HepG2 (cell line): ENCODE measurements at places on chromosomes 7 and 10. TPM values are rescaled to one million over a fixed set of nuclear protein-coding genes. Genes with fewer than 3 reads are reported as not detected.

The FAM13C gene
- 0.04 and 0.26 TPM in 2 replicates for polyA plus RNA-seq

The DNAH11 gene
- not detected in 2 replicates for polyA plus RNA-seq

The IGF2BP3 gene
- polyA plus RNA-seq = 33.5 and 39.5 TPM in 2 replicates

The THSD7A gene
- polyA plus RNA-seq = 0.01 TPM in 2 replicates

The SLC13A1 gene
- not detected in 2 replicates for polyA plus RNA-seq

The AMZ1 gene
- polyA plus RNA-seq = 0.03 TPM in 1 of 2 replicates, not detected in the other

The DLX6 gene
- polyA plus RNA-seq = 2.4 and 3.5 TPM in 2 replicates

DNA sequence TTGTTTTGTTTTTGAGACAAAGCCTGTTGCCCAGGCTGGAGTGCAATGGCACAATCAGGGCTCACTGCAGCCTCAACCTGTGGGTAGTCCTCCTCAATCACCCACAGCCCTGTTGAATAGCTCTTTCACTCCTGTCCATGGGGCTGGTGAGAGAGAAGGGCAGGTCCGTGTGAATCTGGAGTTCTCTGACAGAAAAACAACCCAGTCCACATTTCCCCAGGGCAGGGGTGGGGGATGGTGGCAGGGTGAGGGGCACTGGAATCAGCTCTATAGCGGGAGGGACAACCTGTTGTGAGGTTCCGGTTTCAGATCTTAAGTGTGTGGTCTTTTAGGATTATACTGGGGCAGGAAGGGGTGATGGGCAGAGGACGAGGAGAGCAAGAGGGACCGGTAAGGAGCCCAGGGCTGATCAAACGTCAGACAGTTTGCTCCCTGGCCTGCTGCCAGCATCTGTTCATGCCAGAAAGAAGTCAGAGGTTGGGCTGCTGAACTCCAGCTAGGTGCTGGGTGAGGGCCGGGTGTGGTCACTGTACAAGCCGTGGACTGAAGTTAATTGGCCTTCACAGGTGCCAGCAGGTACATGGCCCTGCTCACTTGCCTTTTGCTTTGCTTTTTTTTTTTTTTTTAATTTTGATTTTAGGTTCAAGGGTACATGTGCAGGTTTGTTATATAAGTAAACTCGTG lies 33.2 kb upstream of the MKRN1 start:
- DNase-seq = peak; percentile 46

GRCh38 chr7:31974351-31974750 lies 95.9 kb downstream of the PDE1C start:
- DNase-seq = no peak

GRCh38 chr7:130966246-130967009 lies 232.4 kb upstream of the KLF14 start:
- DNase-seq = no peak

DNA sequence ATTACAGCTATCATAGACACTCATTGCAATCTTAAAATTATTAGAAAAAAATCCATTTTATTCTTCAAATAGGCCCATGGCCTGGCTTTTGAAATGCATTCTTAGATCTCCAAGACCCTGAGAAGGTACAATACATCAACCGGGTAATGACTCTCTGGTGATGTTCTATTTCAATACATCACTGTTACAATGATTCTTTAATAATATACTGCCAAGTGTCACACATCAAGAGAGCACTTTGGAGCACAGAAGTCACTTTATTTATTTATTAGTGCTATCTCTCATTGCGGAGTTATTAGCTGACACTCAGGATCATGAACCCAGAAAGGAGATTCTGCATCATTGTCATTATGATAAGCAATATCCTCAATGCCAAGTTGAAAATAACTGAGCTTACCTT lies 748.5 kb upstream of the MBL2 start:
- no peak for DNase-seq

DNA sequence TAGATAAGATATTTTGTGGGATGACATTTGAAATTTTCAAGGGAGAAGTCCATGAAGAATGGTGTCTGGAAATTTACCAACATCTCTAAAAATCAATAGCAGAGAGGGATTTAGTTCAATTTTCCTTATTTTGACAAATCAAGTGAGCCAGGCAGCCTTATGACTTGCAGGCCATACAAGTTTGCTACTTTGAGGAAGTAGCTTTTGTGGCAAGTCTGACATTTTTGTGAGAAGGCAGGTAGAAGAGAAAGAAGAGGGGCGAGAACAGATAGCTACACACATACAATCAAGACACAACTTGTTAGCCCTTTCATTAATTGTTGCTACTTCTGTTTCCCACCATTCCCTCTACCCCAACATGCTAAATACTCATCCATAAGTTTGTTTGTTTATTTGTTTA lies 74.5 kb upstream of the OIT3 start:
- DNase-seq = no peak

DNA sequence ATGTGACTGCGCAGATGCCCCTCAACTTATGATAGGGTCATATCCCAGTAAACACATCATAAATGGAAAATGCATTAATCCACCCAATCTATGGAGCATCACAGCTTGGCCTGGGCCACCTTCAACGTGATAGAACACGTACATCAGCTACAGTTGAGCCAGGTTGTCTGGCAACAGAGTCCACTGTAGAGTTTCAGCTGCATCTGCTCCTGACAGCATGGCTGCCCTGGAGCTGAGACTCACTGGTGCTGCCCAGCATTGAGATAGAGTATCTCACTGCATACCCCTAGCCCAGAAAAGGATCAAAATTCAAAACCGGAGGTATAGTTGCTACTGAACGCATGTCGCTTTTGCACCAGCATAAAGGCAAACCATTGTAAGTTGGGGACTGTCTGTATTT lies 437.7 kb upstream of the MKI67 start:
- DNase-seq = no peak

GRCh38 chr7:140033036-140033435 lies 29.7 kb downstream of the PARP12 start:
- no peak for DNase-seq

DNA sequence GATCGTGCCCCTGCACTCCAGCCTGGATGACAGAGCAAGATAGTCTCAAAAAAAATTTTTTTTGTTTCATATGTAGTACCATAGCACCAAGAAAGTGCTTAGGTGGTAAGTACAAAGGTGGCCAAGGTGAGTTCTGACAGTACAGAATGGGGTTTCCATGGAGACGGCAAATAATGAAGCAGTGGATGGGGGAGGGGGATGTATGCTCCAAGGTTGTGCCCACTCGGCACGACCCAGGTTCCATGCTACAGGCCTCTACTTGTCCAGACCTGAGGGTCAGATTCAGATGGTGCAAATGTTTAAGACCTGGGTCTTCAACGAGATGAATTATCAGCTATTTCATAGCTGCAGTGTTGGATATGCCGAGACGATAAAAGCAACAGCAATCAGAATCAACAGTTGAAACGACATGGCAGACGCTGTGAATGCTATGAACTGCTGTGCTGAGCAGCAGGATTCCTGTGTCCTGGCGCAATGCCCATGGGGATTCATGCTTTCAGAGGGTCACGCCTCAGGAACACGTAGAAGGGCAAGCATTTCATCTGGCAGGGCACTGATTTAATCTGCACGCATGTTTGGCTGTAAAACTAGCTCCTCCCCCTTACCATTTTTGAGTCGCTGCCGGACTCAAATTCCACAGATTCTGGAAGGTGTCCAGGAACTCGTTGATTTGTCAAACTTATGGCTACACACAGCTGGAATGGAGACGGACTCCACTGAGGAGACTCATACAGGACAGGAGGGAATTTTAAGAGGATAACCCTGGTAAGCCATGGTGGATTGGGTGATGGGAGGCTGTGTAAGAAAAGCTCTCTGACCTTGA lies 256.5 kb downstream of the FRMD4A start:
- DNase-seq = peak; percentile 27

- no peak for DNase-seq
Measured at GRCh38 chr7:79063019-79063698, 390.3 kb downstream of the MAGI2 start.

DNA sequence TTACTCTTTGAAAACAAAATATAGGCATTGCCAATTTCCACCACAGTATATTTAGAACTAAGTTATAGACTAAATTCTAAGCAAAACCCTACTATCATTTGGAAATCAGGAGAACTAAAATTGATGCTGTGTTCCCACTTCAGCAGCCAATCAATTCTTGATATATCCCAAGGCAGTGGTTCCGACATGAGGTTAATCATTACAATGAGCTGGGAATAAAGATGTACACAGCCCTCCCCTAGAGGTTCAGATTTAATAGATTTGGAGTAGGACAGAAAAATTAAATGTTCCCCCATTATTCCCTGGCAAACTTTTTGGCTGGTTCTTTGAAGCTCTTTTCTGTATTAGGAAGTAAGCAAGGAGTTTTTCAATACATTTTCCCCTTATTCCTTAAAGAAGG lies 15.1 kb downstream of the ZNF800 start:
- no peak for DNase-seq

- peak; percentile 66 for DNase-seq
Measured at GRCh38 chr7:47540387-47541350, 41.2 kb downstream of the TNS3 start.
